Esophagus muscularis mucosa (tissue), 4 donors: ENCODE measurements at places on chromosomes 6 and 20. TPM values are rescaled to one million over a fixed set of nuclear protein-coding genes. Genes with fewer than 3 reads are reported as not detected.

DNA sequence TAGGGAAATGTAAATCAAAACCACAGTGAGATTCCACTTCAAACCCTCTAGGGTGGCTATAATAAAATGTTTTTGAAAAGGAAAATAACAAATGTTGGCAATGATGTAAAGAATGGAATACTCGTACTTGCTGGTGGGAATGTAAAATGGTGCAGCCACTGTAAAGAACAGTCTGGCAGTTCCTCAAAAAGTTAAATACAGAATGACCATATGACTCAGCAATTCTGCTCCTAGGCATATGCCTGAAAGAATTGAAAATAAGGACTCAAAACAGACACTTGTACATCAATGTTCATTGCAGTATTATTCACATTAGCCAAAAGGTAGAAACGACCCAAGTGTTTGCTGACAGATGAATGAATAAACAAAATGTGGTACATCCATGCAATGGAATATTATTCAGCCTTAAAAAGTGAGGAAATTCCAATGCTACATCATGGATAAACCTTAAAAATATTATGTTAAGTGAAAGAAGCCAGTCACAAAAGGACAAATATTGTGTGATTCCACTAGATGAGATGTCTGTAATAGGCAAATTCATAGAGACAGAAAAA, 10.2 kb upstream of the RNF114 start:
- no peak for DNase-seq

ZSCAN12 gene
- total RNA-seq = 4.2 TPM

CLVS2 gene
- total RNA-seq = 0.33 TPM

MCHR2 gene
- total RNA-seq = not detected

DNA sequence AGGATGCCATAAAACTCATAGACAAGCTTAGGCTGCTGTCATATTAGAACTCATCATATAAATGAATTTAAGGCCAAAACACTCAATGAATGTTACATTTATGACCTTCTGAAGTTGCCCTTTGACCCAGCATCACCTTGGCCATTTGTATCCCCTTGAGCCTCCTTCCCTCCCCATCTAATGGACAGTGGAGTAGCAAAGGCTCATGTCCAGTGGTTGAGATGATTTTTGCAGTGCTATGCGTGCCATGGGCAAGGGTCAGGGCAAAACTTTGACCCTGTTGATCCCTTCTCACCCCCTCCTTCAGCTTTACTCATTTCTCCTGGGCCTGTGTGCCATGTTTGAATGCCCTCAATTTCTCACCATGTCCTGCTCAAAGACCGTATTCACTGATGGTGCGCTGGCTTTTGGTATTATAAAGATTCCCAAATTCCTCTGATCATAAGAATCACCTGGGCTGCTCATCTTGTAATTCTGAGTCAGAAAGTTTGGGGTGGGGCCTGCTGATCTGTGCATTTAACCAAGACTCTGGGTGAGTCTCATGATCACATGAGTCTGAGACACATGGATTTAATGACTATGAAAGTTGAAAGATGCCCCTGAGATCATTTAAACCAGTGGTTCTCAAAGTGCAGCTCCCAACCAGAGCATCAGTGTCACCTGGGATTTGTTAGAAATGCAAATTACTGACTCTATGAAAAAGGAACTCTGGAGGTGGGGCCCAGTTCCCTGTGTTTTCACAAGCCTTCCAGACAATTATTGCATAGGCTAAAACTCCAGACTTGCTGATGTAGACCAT, 57.5 kb upstream of the IL20RA start:
- no peak for DNase-seq

- no peak for DNase-seq
Observed at GRCh38 chr20:61130156-61130555, 121.9 kb upstream of the CDH4 start.

SNHG17 gene
- 18.4 TPM for total RNA-seq

SLC52A3 gene
- 2.2 TPM for total RNA-seq

DNA sequence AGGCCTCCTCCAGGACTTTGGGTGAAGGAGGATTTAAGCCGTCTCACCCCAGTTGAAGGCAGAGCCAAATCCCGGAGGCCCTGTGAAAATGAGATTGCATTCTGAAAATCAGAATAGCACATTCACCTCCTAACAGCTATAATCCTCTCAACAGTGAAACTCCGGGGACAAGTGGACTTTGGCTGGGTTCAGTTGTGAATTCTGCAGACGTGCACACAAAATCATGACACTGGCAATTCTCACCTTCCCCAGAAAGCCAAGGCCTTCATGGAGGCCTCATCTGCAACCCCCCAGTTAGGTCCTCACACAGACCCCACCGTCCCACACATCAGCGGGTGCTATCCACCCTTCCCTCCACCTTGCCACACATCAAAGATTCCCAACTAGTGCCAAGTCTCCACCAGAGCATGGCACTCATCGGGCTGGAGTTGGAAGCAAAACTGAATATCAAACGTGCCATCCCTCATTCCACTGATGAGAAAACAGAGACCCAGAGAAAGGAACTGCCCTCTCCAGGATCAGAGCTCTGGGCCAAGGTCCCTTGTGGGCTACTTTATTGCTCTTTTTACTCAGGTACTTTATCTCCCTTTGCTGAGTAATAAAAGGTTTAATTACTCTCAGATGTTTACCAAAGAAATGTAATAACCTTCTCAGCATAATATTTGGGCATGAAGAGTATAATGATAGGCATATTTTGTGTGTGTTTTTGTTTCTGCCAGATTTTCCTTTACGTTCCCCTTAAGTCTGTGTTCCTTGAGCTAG, 4.8 kb upstream of the BTNL2 start:
- DNase-seq = no peak

DNA sequence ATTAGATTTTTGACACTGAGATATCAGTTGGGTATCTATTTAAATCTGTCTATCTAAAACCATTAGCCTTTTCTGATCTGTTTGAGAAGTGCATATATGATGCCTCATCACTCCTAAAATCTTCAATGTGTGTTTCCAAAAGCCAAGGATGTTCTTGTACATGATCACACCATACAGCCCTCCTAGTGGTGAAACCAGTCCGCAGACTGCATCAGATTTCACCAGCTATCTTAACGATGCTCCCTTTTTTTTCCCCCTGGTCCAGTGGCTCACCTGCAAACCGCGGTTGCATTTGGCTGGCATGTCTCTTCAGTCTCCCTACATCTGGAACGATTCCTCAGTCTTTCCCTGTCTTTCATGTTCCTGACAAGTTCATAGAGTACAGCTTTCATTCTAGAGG, 4.0 kb downstream of the KIZ start:
- peak; percentile 34 for DNase-seq

OTOR gene
- total RNA-seq = not detected

MLIP gene
- total RNA-seq = 0.42 TPM

DNA sequence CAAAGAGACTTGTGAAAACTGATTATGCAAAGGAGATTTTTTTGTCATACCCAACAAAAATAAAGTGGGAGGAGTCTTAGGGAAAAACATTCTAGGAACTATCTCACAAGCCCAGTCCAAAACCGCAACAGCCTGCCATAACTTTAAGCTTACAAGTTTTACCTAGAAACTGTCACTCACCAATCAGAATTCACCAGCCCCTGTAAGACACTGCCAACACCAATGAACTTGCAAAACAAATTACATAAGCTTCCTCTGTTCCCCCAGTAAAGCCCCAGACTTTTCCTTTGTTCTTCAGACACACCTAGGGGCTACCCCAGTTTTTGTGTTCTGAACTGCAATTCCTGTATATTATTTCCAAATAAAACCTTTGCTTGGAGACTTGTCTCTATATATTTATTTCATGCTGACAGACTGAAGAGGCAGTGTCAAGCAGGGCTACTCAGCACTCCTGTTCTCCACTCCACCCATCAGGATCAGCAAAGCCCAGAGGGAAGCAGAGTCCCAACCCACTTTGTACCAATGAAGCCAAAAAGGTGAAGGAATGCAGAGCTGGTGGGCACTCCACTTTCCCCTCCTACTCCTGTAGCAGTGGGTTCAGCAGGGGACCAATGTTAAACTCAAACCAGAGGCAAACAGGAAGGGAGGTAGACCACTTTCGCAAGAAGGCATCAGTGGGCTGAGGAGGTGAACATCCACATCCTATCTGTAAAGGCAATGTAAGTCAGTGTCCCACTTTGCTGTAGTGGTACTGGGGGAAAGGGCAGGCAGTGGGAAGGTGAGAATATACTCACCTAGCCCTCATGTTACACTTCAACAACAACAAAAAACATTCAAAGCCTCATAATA, 142.5 kb upstream of the RUNX2 start:
- no peak for DNase-seq

DNA sequence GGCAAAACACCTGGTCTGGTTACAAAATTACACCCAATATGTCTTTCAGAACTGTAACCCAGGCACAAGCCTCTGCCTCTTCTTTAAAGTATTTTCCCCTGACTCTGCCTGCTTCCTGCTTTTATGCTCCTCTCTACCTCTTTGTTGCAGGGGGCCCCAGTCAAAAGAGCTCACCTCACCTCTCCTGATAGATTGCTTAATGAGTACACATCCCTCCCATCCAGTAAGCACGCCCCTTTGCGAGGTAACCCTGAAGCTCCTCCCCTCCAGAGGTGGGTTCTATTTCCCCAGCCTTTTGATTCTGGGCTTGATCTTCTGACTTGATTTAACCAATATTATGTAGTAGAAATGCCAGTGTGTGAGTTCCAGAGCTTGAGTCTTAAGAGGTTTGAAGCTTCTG, 56.6 kb upstream of the EYA2 start:
- DNase-seq = peak; percentile 72

DCBLD1 gene
- total RNA-seq = 5.4 TPM

- DNase-seq = no peak
Observed at GRCh38 chr6:27532820-27533538, 60.1 kb upstream of the ZNF184 start.

DNA sequence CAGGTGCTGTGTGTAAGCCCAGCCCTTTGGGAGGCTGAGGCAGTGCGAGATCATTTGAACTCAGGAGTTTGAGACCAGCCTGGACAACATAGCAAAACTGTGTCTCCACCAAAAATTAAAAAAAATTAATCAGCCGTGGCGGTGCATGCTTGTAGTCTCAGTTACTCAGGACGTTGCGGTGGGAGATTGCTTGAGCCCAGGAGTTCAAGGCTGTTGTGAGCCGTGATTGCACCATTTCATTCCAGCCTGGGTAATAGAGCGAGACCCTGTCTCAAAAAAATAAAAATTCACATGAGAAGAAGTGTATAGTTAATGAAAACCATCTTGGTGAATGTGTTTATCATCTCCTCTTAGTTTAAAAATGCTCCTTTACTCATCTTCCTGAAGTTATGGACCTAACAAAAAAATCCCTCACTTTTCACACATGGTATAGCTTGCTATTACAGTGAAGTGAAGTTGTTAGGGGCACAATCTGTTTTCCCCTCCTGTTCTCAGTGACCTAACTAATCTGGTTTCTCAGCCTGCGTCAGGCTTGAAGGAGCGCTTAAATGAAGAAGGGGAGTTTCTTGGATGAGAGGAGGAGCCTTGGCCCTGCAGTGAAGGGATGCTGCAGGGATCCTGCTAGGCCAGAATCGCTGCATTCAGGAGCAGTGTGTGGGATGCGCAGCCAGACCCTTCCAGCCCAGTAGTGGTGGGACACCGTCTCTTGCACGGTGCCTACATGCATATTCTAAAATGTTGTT, 45.3 kb downstream of the JARID2 start:
- no peak for DNase-seq

- peak; percentile 53 for DNase-seq
Observed at GRCh38 chr6:166814390-166814789, 142.0 kb downstream of the RNASET2 start.

GRCh38 chr6:13673368-13673767, 38.3 kb downstream of the RANBP9 start:
- DNase-seq = no peak

GDAP1L1 gene
- 0.83 TPM for total RNA-seq

TMEM170B gene
- 5.4 TPM for total RNA-seq

ANKEF1 gene
- 1.0 TPM for total RNA-seq

RPL7L1 gene
- total RNA-seq = 82.2 TPM

DNA sequence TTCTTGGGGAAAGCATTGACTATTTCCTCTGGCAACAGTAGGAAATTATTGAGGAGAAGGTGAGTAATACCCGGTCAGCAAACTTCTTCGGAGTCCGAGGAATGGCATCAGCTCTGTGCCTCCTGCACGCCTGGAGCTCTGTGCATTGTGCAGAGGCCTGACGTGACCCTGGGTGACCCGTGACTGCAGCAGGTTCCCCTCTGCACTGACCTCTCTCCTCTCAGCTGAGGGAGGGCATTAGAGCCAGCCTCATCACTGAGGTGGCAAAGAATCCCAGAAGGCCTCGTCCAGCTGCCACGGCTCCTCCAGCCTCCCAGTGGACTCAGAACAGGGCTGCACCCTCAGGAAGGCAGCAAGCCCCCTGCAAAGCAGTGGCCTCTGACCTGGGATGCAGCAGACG, 502.9 kb downstream of the CD83 start:
- DNase-seq = no peak

CSE1L gene
- 33.8 TPM for total RNA-seq

- DNase-seq = no peak
Observed at GRCh38 chr20:14470977-14471661, 133.7 kb upstream of the FLRT3 start.

DNA sequence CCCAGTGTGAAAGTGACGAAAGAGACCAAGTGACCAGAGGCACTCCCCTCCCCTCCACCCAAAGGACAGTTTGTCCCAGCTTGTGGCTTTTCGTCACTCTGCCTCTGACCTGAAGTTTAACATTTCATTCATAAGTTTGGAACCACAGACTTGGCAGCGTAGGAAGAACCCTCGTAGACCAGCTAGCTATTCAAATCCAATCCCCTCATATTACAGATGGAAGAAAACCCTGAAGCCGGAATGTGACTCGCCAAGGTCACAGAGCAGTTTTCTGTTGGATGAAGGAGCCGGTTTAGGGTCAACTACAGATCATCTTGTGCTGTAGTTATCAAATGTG, 3.9 kb upstream of the SYS1 start:
- DNase-seq = no peak

DNA sequence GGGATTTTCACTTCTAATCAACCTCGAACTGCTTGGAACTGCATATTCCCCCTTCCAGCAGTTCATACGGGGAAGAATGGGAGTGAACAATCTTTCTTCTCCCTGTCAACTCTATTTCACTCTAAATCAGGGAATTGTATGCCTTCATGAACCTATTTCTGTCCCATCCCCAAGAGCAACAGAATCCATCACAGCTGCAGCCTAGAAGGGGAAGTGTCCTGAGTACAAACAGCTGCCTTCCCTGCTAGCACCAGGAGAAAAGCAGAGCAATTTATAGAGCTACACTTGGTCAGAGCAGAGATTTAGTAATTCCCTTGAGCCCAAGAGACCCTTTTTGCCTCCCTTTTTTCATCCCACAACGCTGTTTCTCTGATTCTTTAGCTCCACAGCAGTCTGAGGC, 208.4 kb downstream of the ADGRG6 start:
- no peak for DNase-seq

DNA sequence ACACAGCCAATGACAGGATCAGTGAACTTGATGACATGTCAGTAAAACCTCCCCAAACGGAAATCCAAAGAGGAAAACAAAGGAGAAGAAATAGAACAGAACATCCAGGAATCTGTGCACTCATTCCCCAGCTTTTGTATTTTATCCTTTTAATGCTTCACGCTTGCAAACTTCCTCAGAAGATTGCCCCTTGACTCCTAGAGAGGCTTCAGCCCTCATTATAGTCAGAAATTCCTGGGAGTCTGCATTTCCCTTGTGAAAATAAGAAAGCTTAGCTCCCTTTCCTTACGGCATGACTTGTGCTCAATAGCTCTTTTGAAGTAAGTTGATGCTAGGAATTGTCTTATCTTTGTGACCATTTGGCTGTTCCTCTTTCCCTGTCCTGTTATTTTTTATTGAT, 313.6 kb upstream of the OPRM1 start:
- no peak for DNase-seq

- no peak for DNase-seq
Observed at GRCh38 chr20:61963149-61963548, 102.5 kb downstream of the TAF4 start.

METTL24 gene
- total RNA-seq = 16.9 TPM
